ENCODE measurements at places on chromosomes 7 and 10.

DNA sequence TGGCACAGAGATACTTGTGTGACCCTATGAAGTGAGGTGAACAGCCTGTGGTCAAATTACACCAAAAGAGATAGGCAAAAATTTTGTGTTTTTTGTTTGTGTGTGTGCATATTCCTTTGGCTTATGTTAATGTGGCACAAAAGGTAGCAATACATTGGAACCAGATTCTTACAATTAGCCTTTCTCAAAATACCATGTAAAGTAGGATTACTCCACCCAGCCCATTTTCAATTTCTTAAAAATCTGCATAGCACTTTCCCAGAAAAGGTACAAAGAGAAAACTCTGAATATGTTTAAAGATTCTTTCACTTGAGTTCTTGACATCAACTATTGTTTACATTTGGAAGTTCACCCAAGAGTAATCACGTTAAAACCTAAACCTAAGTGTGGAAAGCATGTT is 157.3 kb upstream of the YAE1 start:
- no peak for DNase-seq

- peak; percentile 71 for DNase-seq
Measured at GRCh38 chr7:55534262-55534915, 37.9 kb downstream of the VOPP1 start.

DNA sequence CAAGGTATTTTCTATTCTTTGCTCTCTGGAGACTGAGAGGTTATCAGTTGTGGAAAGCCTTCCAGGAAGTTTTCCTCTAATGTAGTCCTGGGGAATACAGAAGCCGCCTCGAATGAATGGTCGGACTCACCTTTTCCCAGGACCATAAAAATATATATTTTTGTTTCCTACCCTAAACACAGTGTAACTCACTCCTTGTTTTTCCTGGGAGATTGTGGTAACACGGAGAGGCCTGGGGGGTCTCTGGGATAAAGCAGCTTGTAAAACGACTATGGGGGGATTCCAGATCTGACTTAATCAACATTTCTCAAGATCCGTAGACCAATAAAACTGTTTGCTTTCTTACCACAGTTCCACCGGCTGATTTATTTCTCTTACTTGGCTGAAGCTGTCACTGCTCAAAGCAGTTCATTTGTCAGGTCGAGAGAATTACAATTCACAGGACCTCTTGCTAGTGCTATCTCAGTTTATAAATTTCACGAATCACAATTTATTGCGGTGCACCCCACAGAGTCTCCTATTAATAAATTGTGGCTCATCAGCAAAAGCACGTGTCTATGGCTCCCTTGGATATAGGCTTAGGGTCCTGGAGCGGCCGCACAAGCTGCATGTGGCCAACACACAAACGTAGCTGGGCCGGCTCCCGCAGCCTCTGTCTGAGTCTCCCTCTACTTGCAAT is 176.3 kb upstream of the BMPER start:
- no peak for DNase-seq

GRCh38 chr10:42982891-42983506 is 93.9 kb upstream of the RET start:
- DNase-seq = no peak

- no peak for DNase-seq
Measured at GRCh38 chr7:124022551-124022950, 10.3 kb downstream of the TMEM229A start.

DNA sequence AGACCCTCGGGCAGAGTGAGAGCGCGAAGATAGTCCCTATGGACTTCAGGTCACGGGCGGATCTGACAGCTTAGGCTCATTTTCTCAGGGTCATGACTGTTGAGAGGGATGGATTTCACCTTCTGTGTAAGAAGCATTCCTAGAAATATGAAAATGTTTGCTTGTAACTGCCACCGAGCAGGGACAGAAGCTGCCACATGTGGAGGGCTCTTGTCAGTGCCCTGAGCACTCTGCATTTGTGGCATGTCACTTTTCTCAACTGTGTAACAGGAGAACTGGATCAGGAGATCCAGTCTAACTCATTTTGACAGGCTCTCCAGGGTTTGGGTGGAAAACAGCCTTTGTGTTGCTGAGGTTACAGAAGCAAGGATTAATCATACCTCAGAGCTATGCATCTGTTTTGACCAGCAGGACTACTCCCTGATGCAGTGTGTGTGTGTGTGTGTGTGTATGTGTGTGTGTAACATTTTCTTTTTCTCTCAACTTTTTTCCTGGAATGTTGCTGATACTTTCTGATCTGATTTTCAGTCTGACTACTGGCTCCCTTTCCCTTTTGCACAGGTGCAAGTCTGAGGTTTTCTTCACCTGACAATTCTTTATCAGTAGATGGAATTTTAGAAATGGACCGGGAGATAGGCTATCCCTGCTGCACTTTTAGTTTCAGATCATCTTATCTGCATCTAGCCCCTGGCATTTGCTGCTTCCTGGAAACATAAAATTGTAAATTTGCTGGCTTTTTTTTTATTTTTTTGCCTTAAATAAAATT is 183.3 kb downstream of the STK31 start:
- peak; percentile 66 for DNase-seq

- no peak for DNase-seq
Measured at GRCh38 chr10:91054325-91054724, 133.4 kb upstream of the ANKRD1 start.

GRCh38 chr7:149778696-149779501 is 5.5 kb upstream of the ZNF467 start:
- DNase-seq = no peak

- no peak for DNase-seq
Measured at GRCh38 chr7:148116195-148116594, 474.4 kb upstream of the C7orf33 start.

GRCh38 chr10:15280462-15280861 is 90.6 kb downstream of the FAM171A1 start:
- peak; percentile 40 for DNase-seq

DNA sequence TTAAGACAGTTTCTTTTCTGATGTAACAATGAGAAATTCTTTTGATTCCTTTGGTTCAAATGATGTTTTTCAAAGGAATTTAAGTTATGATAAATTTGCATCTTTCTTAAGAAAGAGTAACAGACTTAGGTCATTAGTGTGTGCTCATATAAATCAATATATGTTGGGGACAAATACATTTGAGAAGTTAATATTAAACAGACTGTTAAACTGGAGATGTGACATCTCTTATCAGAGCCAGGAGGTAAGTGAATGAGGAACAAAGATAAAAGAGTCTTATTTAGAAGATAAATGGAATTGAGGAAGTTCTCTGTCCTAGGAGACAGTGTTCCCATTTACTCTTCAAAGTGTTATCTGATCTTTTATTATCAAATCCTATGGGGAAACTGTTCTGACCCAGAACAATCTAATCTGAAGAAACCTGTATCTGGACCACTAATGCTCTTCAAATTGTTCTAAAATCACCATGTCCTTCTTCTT is 104.8 kb upstream of the LAMB4 start:
- peak; percentile 65 for DNase-seq

DNA sequence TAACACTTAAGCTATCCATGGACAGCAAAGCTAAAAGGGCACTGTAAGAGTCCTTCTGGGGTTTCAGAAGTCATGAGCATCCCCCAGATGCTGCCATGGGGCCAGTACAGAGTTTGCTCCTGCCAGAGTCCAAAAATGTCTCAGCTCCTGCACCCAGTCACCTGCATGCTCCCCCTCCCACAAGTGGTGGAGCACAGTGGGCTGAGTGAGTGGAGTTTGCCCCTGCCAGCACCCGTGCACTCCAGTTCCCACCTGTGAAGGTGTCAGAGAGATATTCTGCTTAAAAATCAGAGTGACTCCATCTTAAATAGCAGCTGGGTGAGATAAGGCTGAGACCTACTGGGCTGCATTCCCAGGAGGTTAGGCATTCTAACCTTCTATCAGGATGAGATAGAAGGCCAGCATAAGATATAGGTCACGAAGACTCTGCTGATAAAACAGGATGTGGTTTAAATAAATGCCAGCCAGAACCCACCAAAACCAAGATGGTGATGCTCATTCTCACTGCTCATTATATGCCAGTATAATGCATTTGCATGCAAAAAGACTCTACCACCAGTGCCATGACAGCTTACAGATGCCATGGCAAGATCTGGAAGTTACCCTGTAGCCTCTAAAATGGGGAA is 140.1 kb upstream of the ZNF92 start:
- DNase-seq = no peak

DNA sequence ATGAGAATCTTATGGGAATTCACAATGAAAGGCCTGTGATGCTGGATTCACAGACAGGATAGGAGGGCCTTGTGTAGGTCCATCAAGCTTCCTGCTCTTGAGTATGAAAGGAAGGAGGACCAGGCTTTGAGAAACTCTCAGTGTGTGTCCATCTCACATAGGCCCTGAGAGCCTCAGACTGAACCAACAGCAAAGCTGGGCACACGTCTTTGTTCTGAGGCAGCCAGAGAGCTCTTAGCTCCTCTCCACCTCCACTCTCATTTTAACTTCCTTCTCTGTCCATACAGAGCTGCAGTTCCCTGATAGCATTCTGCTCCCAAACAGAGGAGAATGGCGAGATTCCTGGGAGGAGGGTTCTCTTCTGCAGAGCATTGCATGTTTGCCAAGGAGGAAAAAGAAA is 515.6 kb downstream of the CALN1 start:
- DNase-seq = no peak

GRCh38 chr7:2821842-2822507 is 22.1 kb downstream of the GNA12 start:
- peak; percentile 89 for DNase-seq

GRCh38 chr10:103019425-103019824 is 101.3 kb downstream of the CNNM2 start:
- no peak for DNase-seq

- peak; percentile 46 for DNase-seq
Measured at GRCh38 chr7:93374345-93374940, 142.3 kb downstream of the VPS50 start.

- peak; percentile 70 for DNase-seq
Measured at GRCh38 chr10:88232029-88232895, 350.9 kb downstream of the RNLS start.

- DNase-seq = no peak
Measured at GRCh38 chr10:72082856-72083789, 5.2 kb downstream of the SPOCK2 start.

Measured in fibroblast of skin of scalp (primary cell).